Left kidney (tissue), 8 donors: ENCODE measurements at places on chromosomes 6 and 20. TPM values are rescaled to one million over a fixed set of nuclear protein-coding genes. Genes with fewer than 3 reads are reported as not detected.

Gene PTPRK
- 57.5 TPM for polyA plus RNA-seq

Gene PDYN
- 0.52 TPM for polyA plus RNA-seq

- no peak for DNase-seq
Observed at GRCh38 chr6:150894191-150894744, 28.8 kb downstream of the MTHFD1L start.

- no peak for DNase-seq
Observed at GRCh38 chr6:135329851-135330803, 149.0 kb downstream of the MYB start.

DNA sequence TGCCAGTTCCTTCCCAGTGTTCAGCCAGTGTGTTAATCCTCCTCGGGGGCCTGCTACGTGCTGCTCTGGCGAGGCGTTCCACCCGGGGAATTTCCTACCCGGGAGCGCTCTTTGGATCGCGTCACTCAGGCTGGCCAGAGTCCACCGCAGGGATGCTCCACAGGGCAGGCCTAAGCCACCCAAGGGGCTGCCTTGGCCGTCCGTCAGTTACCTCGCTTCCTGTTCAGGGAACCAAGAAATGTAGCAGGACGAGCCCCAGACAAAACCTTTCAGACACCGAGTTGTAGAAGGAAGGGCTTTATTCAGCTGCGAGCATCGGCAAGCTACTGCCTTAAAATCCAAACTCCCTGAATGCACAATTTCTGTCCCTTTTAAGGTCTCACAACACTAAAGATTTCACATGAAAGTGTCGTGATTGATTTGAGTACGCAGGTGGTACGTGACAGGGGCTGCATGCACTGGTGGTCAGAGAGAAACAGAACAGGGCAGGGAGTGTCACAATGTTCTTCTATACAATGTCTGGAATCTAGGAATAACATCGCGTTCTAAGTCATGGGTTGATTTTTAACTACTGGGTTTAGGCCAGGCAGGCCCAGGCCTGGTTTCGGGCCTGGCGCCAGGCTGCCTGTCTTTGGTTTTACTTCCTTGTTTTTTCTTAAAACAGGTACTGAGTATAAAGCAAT, 15.7 kb upstream of the POU5F1 start:
- no peak for DNase-seq

GRCh38 chr6:105251689-105252088, 71.9 kb upstream of the POPDC3 start:
- no peak for DNase-seq

DNA sequence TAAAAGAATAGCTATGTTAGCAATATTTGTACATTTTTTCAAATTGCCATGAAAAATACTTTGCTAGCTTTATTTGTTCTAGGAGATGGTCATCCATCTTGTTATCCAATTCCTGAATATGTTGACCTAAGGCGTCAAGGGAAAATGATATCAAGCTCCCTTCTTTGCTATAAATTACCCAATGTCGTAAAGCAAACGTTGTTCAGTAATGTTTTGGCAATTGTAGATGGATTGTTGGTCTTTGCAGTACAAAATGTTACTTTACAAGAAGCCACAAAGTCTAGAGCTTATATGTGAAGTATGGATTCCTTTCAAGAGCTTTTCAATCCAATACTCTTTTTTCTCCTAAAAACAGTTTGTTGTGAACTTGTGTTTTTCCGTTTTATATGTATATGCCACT, 3.3 kb downstream of the NCR2 start:
- no peak for DNase-seq

GRCh38 chr20:41418739-41419293, 52.2 kb upstream of the EMILIN3 start:
- no peak for DNase-seq

- no peak for DNase-seq
Observed at GRCh38 chr6:63897459-63897858, 261.9 kb downstream of the PHF3 start.

DNA sequence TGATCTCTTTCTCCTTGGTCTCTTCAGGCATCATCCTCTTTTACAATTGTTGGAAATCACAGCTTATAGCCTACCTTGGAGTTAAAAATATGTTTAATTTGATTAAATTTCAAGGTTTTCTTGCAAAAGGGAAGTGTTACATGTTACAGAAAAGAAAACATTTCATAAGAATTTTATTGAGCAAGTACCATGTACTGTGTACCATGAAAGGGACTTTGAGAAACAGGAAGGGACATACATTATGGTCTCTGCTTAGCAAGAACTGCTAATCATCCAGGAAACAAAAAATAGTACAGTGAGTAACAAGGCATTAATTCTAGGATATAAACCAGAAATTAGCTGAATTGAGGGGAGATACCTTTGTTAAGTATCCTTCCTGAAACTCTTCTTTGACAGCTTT, 145.3 kb upstream of the SPACA1 start:
- DNase-seq = no peak
